NCI-H2081 treated with DMSO at 0.1 percent for 48 hours (cell line): ENCODE measurements at places on chromosomes 3 and 15.

- DNase-seq, result no peak
These were observed 34.7 kb downstream of the POLG start for GRCh38 chr15:89299896-89300295.

DNA sequence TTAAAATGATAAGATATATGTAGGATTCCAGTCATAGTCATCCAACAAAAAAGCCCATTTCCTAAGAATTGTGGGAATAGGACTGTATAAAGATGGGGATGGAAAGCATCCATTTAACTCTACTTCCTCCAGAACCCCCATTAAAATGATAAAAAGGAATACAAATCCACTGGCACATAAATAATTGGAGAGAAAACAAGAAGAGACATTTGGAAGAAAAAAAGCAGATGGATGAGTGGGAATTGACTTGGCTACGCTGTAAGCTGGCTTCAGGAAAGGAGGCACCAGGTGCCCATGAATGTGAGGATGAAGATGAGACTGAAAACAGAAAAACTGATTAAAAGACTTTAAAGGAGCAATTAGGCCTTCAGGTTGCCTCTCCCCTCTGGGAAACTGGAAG, 91.8 kb downstream of the ST8SIA2 start:
- DNase-seq, result no peak

GRCh38 chr3:160159806-160160205, 65.4 kb upstream of the C3orf80 start:
- DNase-seq, result no peak

DNA sequence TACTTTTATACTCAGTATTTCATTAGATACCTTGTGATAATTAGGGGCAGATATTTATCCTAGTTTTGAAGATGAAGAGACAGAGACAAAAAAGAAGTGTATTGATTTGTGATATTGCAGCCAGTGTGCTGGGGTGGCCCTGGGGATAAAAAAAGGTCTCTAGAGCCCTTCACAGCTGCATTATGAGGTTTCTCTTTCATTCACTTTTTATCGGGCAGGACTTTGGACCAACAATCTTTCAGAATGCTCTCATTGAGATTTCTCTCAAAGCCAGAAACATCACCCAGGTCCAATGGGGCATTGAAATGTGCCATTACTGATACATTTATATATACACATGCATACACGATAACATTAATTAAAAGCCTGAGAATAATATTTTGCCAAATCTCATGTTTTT, 20.5 kb upstream of the SELENOT start:
- DNase-seq, result no peak

DNA sequence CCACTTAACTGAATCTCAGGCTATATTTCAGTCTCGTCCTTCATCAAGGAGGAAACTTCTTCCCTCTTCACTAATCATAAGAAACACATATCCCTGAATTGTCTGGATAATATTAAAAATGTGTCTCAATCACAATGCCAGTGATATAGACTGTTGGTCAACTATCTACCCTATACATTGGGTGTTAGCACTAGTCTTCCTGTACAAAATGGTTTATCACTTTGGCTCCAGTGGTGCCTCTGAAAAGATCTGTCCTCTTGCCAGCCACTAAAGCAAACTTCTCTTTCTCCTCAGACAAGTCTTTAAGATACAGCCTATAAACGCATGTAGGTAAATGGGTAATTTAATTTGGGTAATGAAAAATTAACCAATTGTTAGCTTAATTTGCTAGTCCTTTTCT, 156.6 kb downstream of the MECOM start:
- no peak for DNase-seq
